ENCODE measurements at places on chromosomes 6 and 20.
A peak's percentile ranks its signal among the peaks of the same experiment; 100 is the strongest.

DNA sequence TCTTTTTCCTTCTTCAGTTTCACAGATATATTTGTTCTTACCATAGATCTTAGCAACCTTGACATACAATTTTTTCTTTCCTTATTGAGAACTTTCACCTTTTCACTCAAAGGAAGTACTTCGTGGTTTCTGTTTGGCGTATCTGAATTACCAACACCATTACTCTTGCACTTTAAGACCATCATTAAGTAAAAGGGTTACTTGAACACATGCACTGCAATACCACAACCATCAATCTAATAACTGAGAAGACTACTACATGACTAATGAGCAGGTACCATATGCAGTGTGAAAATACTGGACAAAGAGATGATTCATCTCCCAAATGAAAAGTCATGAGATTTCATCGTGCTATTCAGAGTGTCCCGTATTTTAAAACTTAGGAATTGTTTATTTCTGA lies 21.7 kb upstream of the SENP6 start:
- DNase-seq, result no peak

GRCh38 chr6:104187616-104188015 lies 672.1 kb downstream of the HACE1 start:
- DNase-seq, result no peak

DNA sequence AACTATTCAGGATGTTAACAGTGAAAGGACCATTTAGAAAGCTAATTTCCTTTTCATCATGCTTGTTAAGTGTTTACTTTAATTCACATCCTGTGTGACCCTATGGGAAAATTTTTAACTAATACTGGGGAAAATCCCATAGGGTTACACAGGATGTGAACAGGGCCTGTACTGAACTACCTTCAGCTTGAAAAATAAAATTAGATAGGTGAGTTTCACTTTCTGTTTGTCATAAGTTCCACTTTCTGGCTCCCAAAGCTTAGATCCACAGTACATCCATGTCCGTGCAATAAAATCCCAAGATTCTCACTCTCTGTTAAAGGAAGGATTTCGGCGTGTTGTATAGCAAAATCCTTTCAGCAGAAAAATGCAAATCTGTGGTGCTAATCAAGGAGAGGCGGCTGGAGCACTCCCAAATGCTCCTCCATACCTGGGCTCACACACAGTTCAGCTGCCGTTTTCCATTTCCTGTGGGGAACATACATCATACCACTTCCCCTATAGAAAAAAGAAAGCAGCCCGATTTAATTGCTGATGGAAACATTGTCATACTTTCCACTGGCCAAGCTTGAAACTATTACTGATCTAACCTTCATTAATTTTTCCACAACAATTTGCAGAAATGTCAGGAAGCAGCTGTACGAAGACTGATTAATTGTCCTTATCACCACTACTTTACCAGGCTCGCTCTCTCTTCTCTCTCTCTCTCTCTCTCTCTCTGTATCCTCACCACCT lies 125.2 kb downstream of the HIVEP2 start:
- no peak for DNase-seq

GRCh38 chr20:62617711-62618483 lies 24.4 kb upstream of the SLCO4A1 start:
- peak; percentile 59 for DNase-seq

DNA sequence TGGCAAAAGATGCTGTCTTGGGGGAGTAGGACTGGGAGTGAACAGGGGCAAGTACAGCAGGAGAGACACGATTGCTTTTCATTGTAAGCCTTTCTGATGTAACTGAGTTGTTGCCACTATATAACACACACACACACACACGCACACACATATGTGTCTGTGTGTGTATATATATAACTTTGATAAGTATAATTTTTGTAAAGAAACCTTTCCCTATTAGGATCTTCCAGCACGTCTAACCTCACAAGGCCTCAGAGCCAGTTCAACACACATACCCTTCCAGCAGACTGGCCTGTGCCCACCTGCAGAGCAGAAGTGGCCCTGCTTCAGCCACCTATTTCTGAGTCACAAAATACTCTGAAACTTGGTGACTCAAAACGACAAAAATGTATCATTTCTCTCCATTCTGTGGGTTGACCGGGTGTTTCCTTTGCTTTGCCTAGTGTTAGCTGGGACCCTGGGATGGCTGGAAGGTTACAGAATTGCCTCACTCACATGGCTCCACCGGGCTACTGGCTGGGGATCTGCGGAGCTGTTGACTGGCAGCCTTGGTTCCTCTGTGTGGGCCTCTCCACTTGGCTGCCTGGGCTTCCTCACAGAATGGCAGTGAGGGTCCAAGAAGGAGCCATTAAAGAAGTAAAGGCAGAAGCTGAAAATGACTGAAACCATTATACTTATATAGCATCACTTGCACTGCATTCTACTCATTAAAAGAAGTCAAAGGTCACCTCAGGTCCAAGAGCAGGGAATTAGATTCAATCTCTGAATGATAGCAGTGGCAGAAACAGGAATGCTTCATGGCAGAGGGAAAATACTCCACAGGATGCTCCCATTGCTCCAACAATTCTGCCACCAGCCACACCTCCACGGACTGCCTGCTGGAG lies 126.4 kb downstream of the BANF2 start:
- peak; percentile 31 for DNase-seq

DNA sequence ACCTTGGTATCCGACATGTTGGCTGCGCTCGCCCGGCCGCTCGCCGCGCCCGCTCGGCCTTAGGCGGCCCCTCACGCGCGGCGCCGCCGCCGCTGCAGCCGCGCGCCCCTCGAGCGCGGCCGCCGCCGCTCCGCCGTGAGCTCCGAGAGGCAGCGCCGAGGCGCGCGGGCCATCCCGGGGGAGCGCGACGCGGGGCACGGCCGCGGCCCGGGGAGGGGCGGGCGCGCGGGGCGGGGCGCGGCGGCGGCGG lies at the start of gene KIF13A:
Gene KIF13A, minus strand, starts transcription at position 189 of the 250 bp plus-strand sequence. Its CDS starts 172 bp downstream, at position 17.
- DNase-seq, result no peak

DNA sequence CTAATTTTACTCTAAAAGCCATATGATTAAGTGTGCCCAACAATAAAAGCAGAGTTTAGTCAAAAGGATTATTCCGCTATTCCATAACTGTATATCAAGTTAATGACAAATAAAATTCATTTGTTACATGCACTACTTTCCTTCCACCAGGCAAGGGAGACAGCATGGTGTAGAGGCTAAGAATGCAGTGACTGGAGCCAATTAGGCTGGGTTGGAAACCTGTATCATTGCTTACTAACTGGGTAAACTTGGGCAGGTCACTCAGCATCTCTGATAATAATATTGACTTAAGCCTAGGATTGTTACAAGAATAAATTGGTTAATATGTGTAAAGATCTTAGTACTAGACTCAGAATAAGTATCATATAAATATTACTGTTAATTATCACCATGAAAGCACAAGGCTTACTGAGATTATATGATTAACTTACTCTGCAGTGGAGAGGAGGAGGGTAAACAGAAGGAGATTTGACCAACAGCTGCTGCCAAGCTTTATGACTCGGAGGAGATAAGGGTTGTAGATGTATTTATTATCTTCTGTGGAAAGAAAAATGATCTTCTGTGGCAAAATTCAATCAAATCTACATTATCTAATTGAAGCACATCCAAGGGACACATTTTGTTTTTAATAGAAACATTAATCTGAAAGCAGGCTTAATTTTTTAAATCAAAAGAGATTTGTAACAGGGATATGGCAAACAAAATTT lies 1459.9 kb downstream of the GRIK2 start:
- DNase-seq, result no peak

DNA sequence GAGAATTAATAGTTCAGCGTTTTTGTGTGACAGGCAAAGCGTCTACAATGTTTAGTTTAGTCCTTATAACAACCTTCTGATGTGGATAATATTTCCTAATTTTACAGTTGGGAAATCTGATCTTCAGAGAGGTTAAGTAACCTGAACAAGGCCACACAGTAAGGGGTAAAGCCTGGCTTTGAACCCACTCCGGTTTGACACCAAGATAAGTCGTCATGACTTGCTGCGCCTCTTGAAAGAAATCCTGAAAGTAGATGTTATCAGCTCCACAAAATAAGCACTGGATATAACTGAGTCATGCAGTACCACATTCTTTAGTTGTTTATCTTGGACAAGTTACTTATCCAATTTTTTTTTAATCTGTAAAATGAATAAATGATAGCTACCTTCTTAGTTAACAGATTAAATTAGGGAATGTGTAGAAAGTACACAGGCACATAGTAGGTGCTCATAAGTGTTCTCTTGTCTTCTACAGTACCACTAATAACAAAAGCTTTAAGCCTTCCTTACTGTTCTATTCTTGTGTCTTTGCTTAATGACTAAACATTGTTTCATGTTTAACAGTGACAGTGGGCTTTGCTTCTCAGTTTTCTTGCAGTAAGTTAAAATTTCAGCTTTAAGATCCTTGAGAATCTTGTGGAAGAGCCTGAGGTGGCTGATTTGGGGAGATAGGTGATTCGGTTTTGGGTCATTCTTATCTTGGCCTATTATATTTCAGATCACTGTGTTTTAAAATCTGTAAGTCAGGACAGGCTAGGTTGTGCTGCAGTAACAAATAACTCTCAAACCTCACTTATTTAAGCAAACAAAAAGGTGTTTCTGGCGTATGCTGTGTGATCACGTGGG lies 2.1 kb downstream of the HIVEP1 start:
- DNase-seq, result no peak

DNA sequence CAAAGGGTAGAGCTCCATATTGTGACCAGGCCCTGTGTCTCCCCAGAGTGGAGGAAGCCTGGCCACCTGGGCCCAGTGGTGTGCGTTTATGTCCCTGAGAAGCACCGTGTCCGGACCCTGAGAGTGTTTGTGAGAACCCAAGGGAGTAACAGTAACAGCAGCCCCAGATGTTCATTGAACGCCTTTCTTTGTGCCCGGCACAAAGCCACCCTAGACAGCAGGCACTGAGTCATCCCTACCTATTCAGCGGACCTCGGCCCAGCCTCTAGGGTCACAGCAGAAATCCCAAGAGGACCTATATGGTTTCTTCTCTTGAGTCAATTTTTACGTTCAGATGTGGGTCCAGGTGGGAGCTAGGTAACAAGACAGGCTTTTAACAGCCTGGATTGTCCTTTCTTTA lies 24.5 kb downstream of the BCAS4 start:
- no peak for DNase-seq

DNA sequence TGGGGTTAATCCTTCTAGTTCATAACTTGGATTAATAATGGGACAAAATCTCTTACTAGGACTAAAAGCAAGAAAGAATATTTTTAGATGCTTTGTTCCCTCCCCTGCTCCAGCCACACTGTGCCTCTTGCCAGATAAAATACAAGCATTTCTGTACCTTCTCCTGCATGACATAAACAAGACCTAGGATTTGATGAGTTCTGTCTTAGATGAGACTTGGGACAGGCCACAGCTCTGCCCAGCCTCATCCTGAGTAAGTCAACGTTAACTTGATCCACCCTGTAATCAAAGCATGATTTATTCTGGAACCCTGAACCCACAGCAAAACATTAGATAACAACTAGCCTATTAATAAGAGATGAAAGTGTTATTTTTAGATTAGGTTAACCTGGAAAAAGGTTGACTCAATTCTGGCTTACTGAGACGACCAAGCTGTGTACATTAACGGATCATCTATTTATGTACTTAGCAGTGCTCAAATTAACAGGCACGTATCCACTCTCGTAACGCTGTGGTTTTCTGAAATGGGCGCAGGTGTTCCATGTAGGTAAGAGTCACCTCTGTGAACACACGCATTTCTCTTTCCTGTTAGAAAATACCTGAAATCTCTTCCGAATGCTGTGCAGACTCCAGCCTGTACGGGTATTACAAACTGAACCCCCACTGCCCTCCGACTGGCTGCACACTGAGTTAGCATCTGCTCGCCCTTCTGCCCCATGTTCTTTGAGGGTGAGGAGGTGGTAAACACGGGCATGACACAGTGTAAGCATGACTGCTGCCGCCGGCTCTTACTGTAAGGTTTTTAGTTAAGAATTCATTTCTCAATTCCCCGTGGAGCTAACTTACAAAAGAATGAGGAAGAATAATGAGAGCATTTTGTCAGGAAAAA lies 132.1 kb upstream of the FOXQ1 start:
- DNase-seq, result no peak

GRCh38 chr6:112221981-112222852 lies 32.1 kb downstream of the LAMA4 start:
- no peak for DNase-seq

DNA sequence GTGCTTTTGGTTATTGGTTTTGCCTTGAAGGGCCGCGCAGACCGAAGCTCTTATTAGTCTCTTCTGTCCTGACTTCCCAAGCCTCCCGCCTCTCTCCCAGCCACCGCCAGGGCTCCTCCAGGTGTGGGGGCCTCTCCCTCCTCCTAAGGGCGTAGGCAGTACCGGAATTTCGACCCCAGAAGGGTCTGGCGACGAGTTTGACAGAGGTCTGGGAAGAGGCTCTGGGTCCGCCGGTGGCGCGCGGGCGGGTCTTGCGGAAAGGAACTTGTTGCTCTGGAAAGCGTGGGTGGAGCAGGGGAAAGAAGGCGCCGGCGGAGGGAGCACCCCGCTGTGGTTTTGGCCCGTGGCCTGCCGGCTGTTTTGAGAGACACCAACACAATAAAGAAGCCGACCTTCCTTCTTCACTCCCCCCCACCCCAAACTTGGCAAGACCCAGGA lies 1.8 kb downstream of the PCSK2 start:
- DNase-seq, result no peak

DNA sequence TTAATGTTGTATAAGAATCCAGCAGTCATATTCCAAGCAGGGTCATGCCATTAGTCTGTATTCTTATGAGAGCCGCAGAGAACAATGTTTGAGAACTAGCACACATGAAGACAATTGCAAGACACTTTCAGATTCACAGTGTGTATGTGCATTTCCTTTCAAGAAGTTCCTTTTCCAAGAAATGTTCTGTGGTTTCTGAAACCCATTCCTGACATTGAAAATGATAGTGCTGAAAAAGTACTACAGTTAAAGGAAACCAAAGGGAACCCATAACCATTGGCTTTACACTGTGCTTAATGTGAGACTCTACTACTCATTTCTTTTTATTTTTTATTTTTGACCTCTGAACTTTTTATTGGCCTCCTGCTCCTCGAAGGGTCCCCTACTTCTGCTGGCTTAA lies 4.2 kb upstream of the CALHM6 start:
- no peak for DNase-seq

GRCh38 chr6:159254186-159254585 lies 85.0 kb downstream of the FNDC1 start:
- DNase-seq, result no peak

DNA sequence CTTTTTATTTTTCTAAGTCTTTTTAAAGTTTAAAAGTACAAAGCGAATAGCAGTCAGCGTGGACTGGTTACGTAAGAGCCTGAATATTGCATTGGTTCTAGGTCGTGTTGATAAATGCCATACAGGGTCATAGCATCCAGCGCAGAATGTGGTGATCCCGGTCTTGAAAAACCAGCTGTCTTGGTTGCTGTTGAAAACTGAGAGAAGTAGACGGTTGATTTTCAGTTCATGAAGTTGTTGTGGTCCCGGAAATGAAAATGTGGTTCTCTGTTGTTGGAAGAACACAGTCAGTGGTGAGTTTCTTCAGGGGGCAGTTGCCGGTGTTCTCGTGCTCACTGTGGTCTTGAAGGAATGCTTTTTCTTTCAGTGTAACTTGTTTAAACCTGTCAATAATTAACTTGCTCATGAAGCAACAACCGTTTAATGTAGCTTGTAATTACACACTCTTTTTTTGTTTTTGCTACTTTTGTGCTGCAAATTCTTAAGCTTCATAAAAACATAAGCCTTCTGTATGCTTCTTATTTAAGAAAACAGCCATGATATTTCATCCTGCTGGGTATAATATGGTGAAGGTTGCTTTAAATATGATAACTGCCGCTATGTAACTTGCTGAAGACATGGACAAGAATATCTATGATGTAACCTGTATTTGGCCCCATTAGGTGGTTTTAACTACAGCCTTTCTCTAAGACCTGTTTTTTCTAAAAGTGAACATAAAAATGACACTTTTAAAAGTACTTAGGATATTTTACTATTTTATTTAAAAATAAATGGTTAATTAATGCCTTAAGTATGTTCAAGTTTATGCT lies 64.8 kb upstream of the KIF25 start:
- no peak for DNase-seq

Measured in activated T-cell treated with anti-CD3 and anti-CD28 coated beads for 48 hours (primary cell).